Ascending aorta (tissue), 2 donors: ENCODE measurements at places on chromosomes 3 and 15. TPM values are rescaled to one million over a fixed set of nuclear protein-coding genes. Genes with fewer than 3 reads are reported as not detected.
A peak's percentile ranks its signal among the peaks of the same experiment; 100 is the strongest.

DNA sequence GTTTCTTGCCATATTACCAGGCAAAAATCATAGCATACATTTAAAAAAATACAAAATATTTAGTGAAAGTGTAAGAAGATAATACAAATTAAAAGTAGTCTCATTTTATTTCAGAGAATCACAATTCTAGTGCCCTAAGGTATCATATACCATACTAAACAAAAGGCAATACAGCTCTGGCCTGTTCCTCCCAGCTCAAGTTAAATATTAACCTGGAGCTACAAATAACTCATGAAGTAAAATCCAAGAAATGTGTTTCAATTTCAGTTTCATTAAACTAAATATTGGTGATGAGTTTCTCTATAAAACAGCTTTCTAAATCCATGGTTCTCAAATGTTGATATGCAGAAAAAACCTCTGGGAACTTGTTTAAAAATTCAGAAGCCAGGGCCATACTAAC lies 67.7 kb downstream of the INO80 start:
- H3K27me3 ChIP-seq: no peaks in the 10 kb centered on the region
- no peaks in the 10 kb centered on the region for H3K4me1 ChIP-seq
- no peak for DNase-seq
- no peak overlapping the region for H3K27ac ChIP-seq
- H3K36me3 ChIP-seq: peaks cover 66% of the 10 kb centered on the region

DNA sequence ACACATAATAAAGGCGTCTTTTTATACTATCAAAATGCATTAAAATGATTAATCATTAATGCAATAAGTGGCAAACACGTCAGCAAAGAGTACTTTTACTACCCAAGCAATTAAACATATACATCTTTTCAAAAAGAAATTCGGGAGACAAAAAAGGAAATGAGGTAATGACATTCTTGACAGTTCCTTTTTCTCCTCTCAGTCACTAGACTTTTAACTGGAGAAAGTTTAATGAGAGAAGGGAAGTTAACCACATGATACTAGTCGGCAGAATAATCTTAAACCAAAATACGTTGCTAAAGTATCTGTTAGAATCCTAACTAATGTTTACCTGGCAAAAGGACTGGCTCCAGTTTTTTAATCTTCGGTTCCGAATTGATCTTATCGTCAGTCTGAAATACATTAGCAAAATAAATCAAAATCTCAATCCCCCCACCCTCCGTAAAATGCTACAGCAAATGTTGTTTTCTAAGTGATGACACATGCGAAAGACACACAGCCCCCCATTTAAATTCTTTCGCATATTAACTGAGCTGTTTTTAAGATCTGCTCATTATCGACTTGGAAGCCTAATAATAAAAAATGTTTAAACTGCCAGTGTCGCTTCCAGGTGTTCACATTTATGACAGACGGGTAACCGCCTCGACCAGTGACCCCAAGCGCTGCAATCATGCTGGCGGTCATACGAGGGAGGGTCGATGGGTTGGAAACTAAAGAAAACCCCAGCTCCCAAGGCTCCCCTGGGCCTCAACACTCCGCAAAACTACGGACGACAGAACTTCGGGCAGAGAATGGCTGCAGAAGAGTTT lies 778 bp downstream of the MTMR10 start:
- peaks cover 8% of the 10 kb centered on the region for H3K4me1 ChIP-seq
- H3K27ac ChIP-seq: peak overlapping the region; percentile 83
- H3K27me3 ChIP-seq: no peaks in the 10 kb centered on the region
- no peak for DNase-seq

DNA sequence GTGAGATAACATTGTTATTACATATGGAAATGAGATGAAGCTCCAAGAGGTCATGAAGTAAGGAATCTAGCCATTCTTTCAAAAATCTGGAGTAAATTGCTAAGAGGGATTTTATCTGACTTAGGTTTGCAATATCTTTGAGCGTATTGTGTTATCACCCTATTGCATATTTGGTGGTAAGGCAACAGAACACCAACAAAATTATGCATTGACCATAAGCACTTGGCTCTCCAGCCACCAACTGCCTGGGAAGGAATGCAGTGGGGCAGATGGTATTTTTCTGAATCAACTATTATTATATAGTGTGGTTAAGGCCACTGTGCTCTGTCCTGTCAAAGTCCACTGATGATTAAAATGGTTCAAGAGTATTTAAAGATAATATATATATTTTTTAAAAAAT lies 287.9 kb upstream of the SEMA6D start:
- no peaks in the 10 kb centered on the region for H3K36me3 ChIP-seq
- no peaks in the 10 kb centered on the region for H3K4me1 ChIP-seq
- DNase-seq: no peak
- no peaks in the 10 kb centered on the region for H3K27me3 ChIP-seq
- no peak overlapping the region for H3K27ac ChIP-seq

GRCh38 chr3:159763011-159763601 lies 225.5 kb upstream of the IL12A start:
- no peaks in the 10 kb centered on the region for H3K27me3 ChIP-seq
- H3K4me1 ChIP-seq: peaks cover 3% of the 10 kb centered on the region
- H3K36me3 ChIP-seq: no peaks in the 10 kb centered on the region
- peak; percentile 62 for DNase-seq
- H3K4me3 ChIP-seq: peak overlapping the region; percentile 93
- peak overlapping the region; percentile 99 for H3K27ac ChIP-seq

- H3K36me3 ChIP-seq: no peaks in the 10 kb centered on the region
- H3K4me3 ChIP-seq: no peak overlapping the region
- no peak overlapping the region for H3K27ac ChIP-seq
- H3K27me3 ChIP-seq: no peaks in the 10 kb centered on the region
- DNase-seq: no peak
Measured at GRCh38 chr3:195911041-195911945, 2.9 kb upstream of the TNK2 start.

GRCh38 chr3:58742239-58742638 lies 75.7 kb upstream of the FAM3D start:
- DNase-seq: no peak

GRCh38 chr3:51224283-51224682 lies 160.8 kb upstream of the MANF start:
- H3K4me3 ChIP-seq: no peak overlapping the region
- no peaks in the 10 kb centered on the region for H3K36me3 ChIP-seq
- no peak overlapping the region for H3K27ac ChIP-seq
- no peak for DNase-seq
- no peaks in the 10 kb centered on the region for H3K4me1 ChIP-seq
- H3K27me3 ChIP-seq: no peaks in the 10 kb centered on the region

DNA sequence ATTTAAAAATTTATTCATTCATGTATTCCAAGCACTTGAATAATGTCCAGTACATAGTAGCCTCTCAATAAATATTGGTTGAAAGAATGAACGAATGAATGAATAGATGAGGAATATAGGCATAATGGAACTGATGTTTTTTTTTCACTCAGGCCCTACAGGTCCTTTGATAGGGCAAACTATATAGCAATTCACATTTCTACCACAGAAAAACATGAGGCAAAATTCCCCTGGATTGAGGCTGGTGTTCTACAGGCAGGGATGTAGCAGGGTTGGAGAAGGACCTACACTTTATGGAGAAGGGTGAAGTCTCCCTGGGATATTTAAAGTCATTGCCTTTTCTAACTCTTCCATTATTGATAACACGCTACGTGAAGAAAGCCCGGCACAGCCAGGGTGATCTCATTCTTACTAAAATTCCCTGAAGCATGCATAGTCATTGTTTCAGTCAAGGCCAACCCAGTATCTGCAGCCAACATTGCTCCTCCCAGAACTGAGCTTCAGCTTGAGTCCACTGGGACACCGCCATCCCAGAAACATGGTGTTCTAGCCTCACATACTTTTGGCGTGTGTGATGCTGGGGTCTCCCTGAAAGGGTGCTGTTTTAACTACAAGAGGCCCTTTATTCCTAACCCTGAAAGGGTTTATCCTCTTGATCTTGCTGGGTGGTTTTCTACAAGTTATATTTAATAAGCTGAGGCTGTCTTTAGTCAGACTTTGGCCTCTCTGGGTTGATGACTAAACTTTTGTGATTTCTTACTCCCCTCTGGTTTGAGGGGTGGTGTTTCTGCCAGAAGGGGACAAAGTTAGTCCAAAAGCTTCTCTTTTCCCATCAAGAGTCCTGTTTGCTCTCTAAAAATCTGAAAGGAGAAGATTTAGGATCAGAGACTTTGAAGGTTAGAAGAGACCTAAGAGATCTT lies 25.9 kb upstream of the FBN1 start:
- H3K4me1 ChIP-seq: peaks cover 7% of the 10 kb centered on the region
- H3K4me3 ChIP-seq: no peak overlapping the region
- H3K36me3 ChIP-seq: no peaks in the 10 kb centered on the region
- DNase-seq: peak; percentile 81
- peak overlapping the region; percentile 43 for H3K27ac ChIP-seq

DNA sequence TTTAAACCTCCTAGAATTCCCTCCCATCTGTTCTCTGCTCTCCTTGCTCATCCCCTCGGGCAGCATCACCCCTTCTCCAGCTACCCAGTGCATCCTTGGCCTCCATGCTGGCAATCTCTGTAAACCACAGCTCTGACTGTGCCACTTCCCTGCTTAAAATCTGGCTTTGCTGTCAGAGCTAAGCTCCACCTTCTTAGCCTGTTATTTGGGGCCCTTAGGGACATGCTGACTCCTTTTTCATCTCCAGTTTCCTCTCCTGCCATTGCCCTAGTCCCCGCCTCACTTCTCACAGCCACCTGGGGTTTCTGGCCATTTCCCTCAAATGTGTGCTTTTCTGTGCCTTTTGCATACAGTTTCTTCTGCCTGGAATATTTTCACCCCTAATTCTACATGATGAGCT lies 5.7 kb downstream of the SLC6A20 start:
- peak; percentile 30 for DNase-seq
- H3K27ac ChIP-seq: no peak overlapping the region
- H3K36me3 ChIP-seq: no peaks in the 10 kb centered on the region
- no peak overlapping the region for H3K4me3 ChIP-seq
- H3K4me1 ChIP-seq: no peaks in the 10 kb centered on the region

GRCh38 chr3:126213379-126214028 lies 33.1 kb upstream of the ALDH1L1 start:
- no peak for DNase-seq
- H3K27me3 ChIP-seq: no peaks in the 10 kb centered on the region
- H3K4me3 ChIP-seq: peak overlapping the region; percentile 41
- no peaks in the 10 kb centered on the region for H3K36me3 ChIP-seq

DNA sequence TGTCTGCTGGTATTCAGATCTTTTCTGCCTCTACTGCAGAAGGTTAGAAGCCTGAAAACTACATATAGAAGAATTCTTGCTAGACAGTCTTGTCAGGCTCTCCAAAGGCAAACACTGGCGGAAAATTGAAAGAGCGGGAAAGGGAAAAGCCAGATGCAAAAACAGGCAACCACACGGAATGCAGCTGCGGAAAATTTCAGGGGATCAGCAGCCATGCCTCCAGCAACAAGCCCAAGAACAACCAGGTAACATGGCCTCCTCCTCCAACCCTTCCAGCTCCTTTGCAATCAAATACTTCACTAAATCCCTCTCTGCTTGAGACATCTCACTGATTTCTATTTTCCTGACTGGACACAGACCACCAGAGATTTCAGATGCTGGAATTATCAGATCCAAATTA lies 9.6 kb downstream of the UBP1 start:
- H3K27ac ChIP-seq: no peak overlapping the region
- H3K36me3 ChIP-seq: no peaks in the 10 kb centered on the region
- H3K4me1 ChIP-seq: peaks cover 2% of the 10 kb centered on the region
- no peak overlapping the region for H3K4me3 ChIP-seq

- peak overlapping the region; percentile 32 for H3K4me3 ChIP-seq
- DNase-seq: no peak
- no peaks in the 10 kb centered on the region for H3K36me3 ChIP-seq
- peaks cover 20% of the 10 kb centered on the region for H3K4me1 ChIP-seq
Measured at GRCh38 chr3:177357352-177358090, 160.2 kb upstream of the TBL1XR1 start.

- no peaks in the 10 kb centered on the region for H3K27me3 ChIP-seq
- no peak overlapping the region for H3K4me3 ChIP-seq
- H3K4me1 ChIP-seq: peaks cover 19% of the 10 kb centered on the region
- H3K36me3 ChIP-seq: no peaks in the 10 kb centered on the region
Measured at GRCh38 chr3:102207151-102207571, 227.7 kb upstream of the ZPLD1 start.

- no peak overlapping the region for H3K4me3 ChIP-seq
- no peak for DNase-seq
- no peaks in the 10 kb centered on the region for H3K36me3 ChIP-seq
- H3K27me3 ChIP-seq: no peaks in the 10 kb centered on the region
Measured at GRCh38 chr3:54882129-54882833, 45.6 kb downstream of the LRTM1 start.

GRCh38 chr15:58522391-58522790 lies 90.6 kb downstream of the LIPC start:
- H3K4me1 ChIP-seq: peaks cover 18% of the 10 kb centered on the region
- no peaks in the 10 kb centered on the region for H3K36me3 ChIP-seq
- H3K27me3 ChIP-seq: no peaks in the 10 kb centered on the region
- DNase-seq: no peak

- no peak overlapping the region for H3K4me3 ChIP-seq
- no peak overlapping the region for H3K27ac ChIP-seq
- H3K27me3 ChIP-seq: no peaks in the 10 kb centered on the region
- H3K36me3 ChIP-seq: no peaks in the 10 kb centered on the region
- no peaks in the 10 kb centered on the region for H3K4me1 ChIP-seq
- no peak for DNase-seq
Measured at GRCh38 chr3:57815036-57815435, 58.9 kb downstream of the SLMAP start.

DNA sequence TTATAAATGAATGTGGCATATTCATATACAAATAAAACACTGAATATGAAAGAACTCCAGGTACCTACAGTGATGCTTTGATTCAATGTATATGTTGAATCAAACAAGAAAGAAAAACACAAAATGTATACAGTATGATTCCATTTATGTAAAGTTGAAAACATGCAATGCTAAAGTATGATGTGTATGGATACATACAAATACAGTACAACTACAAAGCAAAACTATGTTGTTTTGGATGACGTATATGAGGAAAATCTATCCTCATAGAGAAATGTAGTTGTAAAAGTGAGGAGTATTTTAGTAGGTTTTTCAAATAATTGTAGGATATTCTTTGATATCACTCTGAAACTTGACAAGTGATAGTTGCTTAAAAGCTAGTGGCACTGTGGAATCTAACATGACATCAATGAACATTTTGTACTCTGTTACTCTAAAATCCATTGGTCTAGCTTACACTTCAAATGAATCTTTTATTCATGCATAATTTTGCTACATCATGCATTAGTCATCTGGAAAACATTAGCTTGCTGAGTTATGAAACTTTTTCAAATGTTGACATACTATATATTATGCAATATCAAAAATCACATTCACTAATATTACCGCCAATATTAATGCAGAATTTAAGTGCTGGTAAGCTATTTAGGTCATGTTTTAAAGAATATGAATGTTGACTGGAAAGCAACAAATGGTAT lies 278.1 kb upstream of the CHRNA7 start:
- H3K27me3 ChIP-seq: no peaks in the 10 kb centered on the region
- no peak for DNase-seq
- H3K27ac ChIP-seq: no peak overlapping the region
- no peak overlapping the region for H3K4me3 ChIP-seq

The GPR149 gene
- not detected for total RNA-seq

The CDV3 gene
- 24.6 TPM for total RNA-seq

The ZNF662 gene
- total RNA-seq: 7.7 TPM

The GRK7 gene
- total RNA-seq: not detected

The CTXND1 gene
- total RNA-seq: 0.11 TPM
